Suprapubic skin (tissue), 4 donors: ENCODE measurements at places on chromosomes 13 and 19.

DNA sequence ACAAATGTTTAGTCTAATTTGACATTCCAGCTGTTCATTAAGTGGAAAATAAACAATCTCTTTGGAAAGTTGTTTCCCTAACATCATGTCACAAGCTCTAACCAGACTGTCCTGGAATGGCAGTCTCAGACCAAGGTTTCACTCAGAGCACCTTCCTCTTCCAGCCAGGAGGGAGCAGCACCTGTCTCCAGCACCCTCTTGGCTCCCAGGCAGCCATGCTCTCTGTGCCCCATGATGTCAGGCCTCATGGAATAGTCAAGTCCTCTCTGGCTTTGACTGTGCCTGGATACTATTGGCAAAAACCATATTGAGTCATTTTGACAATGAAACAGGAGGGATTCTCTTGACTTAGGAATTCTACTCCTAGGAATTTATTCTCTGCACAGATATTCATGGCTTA lies 171.4 kb downstream of the OXGR1 start:
- DNase-seq, result no peak

GRCh38 chr19:57708641-57709361 lies at the start of gene ZNF154:
TSS of gene ZNF154 (minus strand) at chr19:57709204. CDS start at chr19:57708971, 233 bp downstream.
- no peak for DNase-seq

DNA sequence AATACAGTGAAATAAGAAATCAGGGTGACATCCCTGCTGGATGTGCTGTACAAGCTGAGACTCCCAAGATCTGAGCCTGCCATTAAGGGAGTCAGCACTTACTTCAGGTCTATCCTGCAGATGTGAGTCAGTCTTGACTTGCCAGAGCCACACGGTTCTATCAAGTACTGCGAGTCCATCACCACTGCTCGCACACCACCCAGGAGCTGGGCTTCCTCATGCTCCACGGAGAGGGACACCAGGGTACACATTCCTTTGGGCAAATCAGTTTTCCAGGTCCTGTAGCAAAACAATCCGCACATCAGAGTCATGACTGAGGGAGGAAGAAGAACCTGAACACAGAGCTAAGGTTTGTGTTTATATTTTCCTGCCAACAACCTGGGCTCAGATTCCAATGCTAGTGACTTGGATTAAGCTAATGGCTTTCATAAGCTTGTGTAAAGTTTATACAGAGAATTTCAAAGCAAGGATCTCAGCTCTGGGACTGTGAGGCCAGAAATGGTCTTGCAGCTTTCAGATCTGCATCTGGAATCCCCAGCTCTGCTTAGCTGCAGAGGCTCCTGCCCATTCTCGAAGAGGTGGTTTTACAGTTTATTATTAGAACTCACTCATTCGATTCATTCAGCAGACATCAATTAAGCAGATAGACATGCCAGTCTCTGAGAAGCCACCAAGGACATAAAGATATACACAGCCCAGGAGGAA lies 90.6 kb downstream of the KL start:
- no peak for DNase-seq

- DNase-seq, result peak; percentile 70
Observed at GRCh38 chr13:36432106-36432544, at the start of gene CCNA1. TSS of gene CCNA1 (plus strand) at chr13:36432495. CDS start at chr13:36433057, 562 bp downstream.

DNA sequence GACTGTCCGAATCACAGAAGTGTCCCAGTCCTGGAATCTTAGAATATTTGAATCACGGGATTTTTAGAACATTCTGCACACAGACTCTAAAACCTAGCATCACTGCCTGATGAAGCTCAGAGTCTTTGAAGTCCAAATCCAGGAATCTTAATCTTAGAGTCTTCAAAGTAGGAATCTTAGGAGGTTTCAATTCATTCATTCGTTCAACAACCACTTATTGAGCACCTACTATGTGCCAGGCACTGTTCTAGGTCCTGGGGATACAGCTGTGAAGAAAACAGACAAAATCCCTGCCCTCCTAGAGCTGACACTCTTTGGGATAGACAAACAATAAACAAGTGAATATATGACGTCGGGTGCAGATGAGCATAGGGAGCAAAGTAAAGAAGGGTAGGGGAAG lies 1.7 kb downstream of the RTN2 start:
- DNase-seq, result no peak

DNA sequence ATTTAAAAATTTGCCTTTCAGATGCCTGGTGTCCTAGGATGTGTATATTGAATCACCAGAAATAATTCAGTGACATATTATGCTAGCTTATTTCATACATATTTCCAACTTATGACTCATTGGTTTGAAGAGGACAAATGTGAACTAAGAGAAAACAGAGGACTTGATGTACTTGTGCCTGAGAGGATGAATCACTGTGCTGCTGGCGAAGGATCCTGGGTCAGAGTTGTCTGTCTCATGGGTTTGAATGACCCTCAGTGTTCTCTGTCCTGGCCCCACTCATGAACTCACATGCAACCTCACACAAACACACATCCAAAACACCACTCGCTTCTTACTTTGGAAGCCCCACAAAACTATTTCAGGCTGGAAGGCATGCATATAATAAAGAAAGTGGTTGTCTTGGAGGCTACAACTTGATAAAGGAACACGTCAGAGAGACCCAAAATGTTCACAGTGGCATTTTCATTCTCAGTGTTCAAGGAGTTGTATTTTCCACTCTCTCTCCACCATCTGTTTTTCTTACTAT lies 129.0 kb upstream of the SPRY2 start:
- DNase-seq, result peak; percentile 82

DNA sequence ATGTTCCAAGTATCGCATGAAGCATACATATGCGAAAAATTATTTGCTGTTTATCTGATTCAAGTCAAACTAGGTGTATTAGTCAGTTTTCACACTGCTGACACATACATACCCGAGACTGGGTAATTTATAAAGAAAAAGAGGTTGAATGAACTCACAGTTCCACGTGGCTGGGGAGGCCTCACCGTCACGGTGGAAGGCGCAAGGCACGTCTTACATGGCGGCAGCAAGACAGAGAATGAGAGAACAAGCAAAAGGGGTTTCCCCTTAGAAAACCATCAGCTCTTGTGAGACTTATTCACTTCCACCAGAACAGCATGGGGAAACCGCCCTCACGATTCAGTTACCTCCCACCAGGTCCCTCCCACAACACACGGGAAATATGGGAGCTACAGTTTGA lies 13.0 kb upstream of the PROZ start:
- no peak for DNase-seq

DNA sequence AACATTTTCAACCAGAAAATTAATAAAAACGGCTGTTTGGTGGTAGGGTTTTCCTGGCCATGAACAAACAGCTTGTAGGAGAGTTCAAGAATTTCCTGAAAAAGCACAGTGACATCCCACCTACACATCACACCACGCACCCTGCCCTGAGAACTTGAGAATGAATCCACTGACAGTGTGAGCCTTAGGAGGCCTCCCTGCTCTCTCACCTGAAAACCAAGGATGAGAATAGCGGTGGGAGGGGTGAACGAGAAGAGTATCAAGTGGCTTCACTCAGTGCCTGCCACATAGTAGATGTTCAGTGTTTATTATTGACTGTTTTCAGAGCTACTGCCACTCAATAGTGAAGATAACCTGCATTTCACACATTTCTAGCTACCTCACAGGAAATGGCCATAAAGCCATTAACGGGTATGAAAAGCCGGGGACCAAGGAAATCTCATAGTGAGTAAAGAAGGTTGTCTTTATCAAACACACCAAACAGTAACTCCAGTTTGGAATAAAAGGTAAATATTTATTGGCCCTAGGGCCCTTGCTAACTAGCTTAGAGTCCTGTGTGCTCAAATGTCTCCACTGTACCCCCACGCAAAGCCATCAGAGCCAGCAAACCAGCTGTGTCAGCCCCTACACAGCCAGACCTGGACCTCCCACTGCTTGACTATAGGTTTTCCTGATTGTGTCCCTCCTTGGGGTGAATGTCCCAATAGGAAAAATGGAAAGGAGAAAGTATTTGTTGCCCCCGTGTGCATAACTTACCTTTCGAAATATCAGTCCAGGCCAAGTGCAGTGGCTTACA lies 40.6 kb downstream of the TPT1 start:
- DNase-seq, result no peak

DNA sequence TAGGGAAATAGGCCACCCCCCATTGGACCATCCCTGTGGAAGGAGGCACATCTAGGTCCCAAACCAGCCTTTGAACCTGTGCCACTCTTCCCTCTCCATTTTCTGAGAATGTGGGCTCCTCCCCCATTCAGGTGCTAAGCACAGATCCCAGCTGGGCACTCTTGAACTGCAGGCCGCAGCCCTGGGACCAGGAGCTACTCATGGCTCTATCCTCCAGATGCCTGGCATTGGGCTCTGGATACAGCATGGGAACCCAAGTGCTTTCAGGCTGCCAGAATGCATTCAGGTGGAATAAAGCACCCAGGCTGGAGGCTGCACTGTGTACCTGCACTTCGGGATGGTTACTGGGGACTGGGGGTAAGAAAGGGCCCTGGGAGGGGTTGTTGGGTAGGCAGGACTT lies 1372.3 kb upstream of the SPRY2 start:
- no peak for DNase-seq

DNA sequence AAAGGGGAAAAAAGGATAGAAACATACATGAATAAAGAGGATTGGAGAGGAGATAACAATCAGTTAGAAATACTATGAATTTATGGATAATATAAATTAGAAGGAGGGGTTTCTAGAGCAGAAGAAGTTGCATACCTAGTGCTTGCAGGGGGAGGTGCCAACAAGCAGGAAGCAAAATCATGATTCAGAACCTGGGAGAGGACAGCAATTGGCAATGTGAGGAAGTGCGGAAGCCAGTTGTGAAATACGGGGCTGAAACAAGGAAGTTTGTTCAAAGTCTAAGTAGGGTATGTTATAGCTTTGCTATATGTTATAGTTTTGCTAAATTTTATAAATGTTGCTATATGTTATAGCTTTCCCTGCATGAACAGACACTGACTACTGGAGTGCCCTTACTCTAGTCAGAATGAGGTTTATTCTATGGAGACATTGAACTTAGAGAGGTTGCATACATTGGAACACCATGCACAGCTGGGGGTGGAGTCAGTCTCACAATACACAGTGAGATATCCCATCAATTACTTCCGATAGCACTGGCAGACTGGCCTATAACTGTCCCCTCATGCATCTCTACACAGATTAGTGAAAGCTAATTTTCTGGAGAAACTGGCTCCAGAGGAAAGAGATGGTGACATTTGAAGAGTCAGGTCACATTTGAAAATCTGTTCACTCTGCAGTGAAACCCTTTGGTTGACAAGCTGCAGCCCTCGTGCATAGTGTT lies 92.1 kb downstream of the GPC6 start:
- DNase-seq, result no peak

GRCh38 chr13:42101821-42102585 lies 53.6 kb downstream of the DGKH start:
- DNase-seq, result no peak

GRCh38 chr19:2261438-2262172 lies 5.4 kb upstream of the JSRP1 start:
- no peak for DNase-seq

- no peak for DNase-seq
Observed at GRCh38 chr13:71659404-71659803, 207.6 kb downstream of the DACH1 start.

GRCh38 chr13:33828431-33829129 lies 10.6 kb downstream of the RFC3 start:
- no peak for DNase-seq

DNA sequence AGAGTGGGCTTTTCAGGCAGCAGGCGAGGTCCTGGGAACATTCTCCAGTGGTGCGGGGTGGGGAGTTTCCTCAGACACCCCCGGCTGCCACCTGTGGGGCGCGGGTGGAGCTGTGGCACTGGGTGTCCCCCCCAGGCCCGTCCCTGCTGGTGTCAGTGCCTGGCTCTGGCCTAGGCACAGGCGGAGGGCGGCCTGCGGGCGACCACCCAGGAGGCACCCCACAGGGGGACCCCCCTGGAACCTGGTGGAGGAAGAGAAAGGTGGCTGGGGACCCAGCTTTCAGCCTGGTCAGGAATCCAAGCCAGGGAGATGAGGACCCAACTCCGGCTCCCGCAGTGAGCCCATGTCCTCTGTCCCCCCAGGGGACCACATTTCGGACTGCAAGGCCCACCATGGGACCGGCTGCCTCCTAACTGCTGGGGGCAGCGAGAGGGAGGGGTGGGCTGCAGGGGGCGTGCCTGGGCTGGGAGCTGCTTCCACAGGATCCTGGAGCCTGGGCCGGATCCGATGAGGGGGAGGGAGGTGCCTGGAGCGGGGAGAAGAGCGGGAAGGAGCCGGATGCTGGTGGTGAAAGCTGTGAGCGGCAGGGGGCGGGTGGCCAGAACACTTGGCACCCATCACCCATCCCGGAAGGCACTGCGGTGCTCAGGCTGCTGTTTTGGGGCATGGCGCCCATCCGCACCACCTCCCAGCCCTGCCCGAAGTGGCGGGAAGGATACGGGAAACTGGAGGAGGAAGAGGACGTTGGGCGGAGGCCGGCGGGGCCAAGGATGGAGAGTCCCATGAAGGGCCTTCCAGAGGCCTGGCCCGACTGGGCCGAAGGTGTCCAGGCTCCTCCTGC lies 5.5 kb upstream of the CTXN1 start:
- no peak for DNase-seq

DNA sequence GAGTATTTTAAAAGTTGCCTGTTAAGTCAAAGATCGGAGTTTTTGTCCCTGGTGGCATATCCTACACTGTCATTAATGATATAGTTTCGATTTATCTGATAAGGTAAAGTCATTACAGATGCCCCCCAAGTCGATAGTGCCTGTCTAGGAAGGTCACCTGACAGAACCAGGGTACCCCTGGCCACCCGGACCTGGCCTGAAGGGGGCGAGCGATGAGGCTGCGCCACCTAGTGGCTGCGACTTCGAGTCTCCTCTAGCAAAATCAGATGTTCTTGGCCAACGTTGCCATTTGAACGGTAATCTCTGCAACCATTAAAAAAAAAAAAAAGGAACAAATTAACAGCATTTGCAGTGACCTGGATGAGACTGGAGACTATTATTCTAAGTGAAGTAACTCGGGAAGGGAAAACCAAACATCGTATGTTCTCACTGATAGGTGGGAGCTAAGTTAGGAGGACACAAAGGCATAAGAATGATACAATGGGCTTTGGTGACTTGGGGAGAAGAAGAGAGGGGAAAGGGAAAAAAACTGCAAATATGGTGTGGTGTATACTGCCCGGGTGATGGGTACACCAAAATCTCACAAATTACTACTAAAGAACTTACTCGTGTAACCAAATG lies 565.1 kb downstream of the LIG4 start:
- DNase-seq, result no peak

DNA sequence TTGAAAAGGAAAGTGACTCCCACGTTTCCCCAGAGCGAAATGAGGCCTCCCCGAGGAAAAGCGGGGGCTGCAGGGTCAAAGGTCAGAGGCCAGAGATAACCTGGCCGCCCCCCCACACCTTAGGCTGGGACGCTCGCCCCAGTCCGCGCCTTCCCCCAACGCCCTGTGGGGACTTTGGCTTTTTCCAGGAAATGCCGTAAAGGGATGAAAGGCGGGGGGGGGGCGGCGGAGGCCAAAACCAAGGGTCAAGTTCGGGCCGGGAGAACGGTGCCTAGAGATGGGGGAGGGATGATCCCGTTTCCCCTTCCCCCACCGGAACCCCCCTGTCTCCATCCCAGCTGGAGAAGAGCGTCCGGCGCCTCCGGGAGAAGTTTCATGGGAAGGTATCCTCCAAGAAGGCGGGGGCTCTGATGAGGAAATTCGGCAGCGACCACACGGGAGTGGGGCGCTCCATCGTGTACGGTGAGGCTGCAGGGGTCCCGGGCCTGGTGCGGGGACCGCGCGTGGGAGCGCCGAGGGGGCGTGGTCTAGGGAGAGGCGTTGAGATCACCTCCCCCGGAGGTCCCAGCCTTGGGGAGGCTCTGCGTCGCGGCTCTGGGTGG lies 575 bp downstream of the SHFL start:
- no peak for DNase-seq
